ENCODE measurements at places on chromosomes 13 and 19.

GRCh38 chr13:30748717-30749116 is 13.4 kb downstream of the ALOX5AP start:
- DNase-seq = no peak

- DNase-seq = no peak
These were observed 2.0 kb upstream of the FFAR1 start for GRCh38 chr19:35345671-35346111.

DNA sequence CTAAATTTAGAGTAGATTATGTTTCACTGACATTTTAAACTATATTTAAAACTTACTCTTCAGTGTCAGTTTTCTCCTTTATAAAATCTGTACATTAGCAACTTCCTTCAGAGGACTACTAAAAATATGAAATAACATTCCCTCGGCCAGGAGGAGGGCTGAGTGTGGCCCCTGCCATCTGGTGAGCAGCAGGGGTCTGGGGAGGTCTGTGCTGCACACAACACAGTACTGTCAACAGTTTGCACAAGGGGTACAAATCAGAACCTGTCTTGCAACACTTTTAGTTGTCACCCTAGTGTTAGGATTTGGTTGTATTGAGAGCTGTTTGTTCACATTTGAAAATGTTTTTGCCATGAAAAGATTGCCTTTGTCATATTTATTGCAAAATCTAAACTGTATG is 48.9 kb downstream of the TPP2 start:
- no peak for DNase-seq

DNA sequence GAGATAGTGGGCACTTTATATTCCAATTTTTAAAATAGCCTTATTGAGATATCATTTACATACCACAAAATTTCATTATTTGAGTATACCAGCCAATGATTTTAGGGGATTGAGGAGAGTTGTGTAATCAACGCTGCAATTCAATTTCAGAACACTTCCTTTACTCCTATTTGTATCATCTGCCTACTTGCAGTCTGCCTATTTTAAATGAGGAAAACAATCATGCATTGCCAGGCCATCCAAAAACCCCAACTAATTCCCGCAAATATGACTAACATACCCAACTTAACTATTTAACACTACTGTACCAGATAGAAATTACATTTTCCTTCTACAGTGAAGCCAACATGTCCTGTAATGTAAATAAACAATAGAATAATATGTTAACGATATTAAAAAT is 26.7 kb downstream of the CAB39L start:
- no peak for DNase-seq

DNA sequence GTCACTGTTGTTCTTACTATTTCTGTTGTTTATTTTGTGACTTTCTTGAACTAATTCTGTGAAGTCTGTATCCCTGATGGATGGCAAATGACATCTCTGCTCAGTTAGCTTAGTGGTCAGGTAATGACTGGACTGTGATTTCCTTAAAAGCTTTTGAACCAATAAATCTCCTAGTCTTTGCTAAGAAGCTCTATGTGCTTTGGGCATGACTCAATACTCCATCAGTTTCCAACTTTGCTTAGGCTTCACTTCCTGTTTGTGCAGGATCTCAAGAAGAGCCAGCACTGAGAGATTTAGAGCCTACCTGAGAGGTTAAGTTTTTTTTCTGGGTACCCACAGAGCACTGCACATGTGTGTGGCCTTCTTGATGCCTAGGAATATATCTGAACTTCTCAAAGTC is 329.7 kb upstream of the HTR2A start:
- no peak for DNase-seq

- no peak for DNase-seq
These were observed 21.1 kb upstream of the OVOL3 start for GRCh38 chr19:36089847-36090246.

GRCh38 chr13:93964146-93964512 is 515.4 kb downstream of the DCT start:
- DNase-seq = no peak
